Activated CD4-positive, alpha-beta T cell treated with anti-CD3 and anti-CD28 coated beads, Interleukin-2, amount 10 ng/mL, durations not matched to agents 24 days and 14 days (primary cell): ENCODE measurements at places on chromosomes 7 and 10. TPM values are rescaled to one million over a fixed set of nuclear protein-coding genes. Genes with fewer than 3 reads are reported as not detected.

DNA sequence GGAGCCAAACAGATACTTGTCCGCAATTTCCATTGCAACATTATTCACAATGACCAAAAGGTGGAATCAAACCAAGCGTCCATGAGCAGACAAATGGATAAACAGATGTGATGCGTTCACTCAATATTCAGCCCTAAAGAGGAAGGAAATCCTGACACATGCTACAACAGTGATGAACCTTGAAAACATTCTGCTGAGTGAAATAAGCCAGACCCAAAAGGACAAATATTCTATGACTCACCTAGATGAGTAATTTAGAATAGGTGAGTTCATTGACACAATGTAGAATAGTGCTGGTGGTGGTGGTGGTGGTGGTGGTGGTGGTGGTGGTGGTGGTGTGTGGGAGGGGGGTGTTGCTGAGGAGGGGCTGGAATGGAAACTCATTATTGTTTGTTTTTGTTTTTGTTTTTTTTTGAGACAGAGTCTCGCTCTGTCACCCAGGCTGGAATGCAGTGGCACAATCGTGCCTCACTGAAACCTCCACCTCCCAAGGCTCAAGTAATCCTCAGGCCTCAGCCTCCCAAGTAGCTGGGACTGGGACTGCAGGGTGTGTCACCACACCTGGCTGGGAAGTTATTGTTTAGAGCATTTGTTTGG, 28.6 kb downstream of the SMKR1 start:
- peak overlapping the region; percentile 76 for H3K27ac ChIP-seq
- H3K36me3 ChIP-seq: no peaks in the 10 kb centered on the region
- H3K4me1 ChIP-seq: peaks cover 11% of the 10 kb centered on the region
- no peak overlapping the region for H3K4me3 ChIP-seq
- peak; percentile 61 for DNase-seq
- H3K27me3 ChIP-seq: peaks cover 5% of the 10 kb centered on the region

- H3K27me3 ChIP-seq: peaks cover 6% of the 10 kb centered on the region
- no peak overlapping the region for H3K27ac ChIP-seq
- no peak overlapping the region for H3K4me3 ChIP-seq
- DNase-seq: peak; percentile 3
Observed at GRCh38 chr7:138137423-138138171, 61.3 kb downstream of the AKR1D1 start.

AKR1D1 gene
- not detected in 2 replicates for total RNA-seq

DNA sequence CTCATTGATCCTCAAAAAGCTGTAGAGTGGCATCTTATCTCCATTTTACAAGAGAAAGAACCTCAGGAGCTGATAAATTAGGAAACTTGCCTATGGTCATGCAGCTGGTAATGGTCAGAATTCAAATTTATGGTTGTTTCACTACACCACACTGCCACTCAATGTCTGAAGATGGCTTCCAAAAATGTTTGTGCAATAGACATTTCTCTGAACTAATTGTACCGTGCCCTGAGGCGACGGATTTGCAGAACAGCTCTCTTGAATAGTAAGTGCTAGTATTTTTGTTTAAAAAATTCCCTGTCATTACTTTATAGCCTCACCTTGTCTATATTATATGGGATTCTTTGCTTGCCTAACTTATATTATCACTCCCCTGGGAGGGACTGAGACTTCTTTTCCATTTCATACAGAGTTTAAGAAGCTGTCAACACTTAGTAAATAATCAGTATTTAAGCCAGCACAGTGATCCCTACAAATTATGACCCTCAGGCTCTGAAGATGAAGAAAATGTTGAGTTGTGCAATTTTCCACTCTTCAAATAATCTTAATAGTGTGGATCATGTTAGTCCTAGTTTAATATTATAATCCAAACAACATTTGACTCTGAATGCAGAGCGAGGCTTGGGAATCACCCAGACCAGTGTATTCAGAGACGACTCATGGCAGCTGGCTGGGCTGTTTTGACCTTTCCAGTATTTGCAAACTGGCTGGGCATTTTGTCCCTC, 346.6 kb downstream of the PTEN start:
- no peak for DNase-seq
- no peak overlapping the region for H3K4me3 ChIP-seq
- no peak overlapping the region for H3K27ac ChIP-seq
- peaks cover 5% of the 10 kb centered on the region for H3K27me3 ChIP-seq

PRLHR gene
- not detected in 2 replicates for total RNA-seq

PON1 gene
- total RNA-seq: not detected in 2 replicates

DNA sequence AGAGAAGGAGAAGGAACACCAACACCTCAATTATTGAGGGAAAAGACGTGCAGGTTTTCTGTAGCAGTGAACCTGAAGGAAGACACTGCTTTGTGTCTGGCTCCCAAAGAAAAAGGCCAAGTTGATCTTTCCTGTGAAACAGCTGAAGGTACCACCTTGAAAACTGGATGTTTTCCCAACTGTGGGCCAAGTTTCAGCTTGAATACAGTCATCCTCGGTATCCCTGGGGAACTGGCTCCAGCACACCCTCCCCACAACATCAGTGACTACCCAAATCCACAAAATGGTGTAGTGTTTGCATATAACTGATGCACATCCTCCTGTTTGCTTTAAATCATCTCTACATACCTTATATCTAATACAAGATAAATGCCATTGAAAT, 297.0 kb upstream of the PITRM1 start:
- no peaks in the 10 kb centered on the region for H3K36me3 ChIP-seq
- H3K27ac ChIP-seq: no peak overlapping the region
- peaks cover 2% of the 10 kb centered on the region for H3K27me3 ChIP-seq
- no peak for DNase-seq
- H3K4me1 ChIP-seq: peaks cover 59% of the 10 kb centered on the region

DNA sequence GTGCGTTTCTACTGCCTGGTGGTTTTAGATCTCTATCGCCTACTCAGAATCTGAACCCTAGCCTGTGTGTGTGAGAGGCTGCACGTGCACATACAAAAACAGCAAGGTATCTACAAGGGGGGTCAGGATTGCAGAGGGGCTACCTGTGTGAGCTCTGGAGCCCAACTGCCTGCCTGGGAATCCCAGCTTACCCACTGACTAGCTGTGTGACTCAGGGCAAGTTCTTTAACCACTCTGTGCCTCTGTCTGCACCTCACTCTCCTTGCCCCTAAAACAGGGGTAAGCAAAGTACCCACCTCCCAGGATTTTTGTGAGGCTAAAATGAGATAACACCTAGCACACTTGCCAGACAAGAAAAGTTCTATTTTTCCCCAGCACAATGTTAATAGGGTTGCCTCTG, 32.5 kb downstream of the DLG5 start:
- H3K4me3 ChIP-seq: no peak overlapping the region
- H3K27ac ChIP-seq: no peak overlapping the region
- no peak for DNase-seq
- peaks cover 4% of the 10 kb centered on the region for H3K4me1 ChIP-seq

GRCh38 chr7:81355911-81356310, 413.9 kb downstream of the HGF start:
- H3K27ac ChIP-seq: no peak overlapping the region
- no peaks in the 10 kb centered on the region for H3K4me1 ChIP-seq
- no peaks in the 10 kb centered on the region for H3K27me3 ChIP-seq
- H3K36me3 ChIP-seq: no peaks in the 10 kb centered on the region
- DNase-seq: no peak
- no peak overlapping the region for H3K4me3 ChIP-seq

PSMA2 gene
- total RNA-seq: 202 and 209 TPM in 2 replicates

GRCh38 chr7:121113288-121113687, 124.8 kb downstream of the CPED1 start:
- H3K4me1 ChIP-seq: no peaks in the 10 kb centered on the region
- no peak overlapping the region for H3K4me3 ChIP-seq
- H3K36me3 ChIP-seq: no peaks in the 10 kb centered on the region
- H3K27ac ChIP-seq: no peak overlapping the region

- no peaks in the 10 kb centered on the region for H3K36me3 ChIP-seq
- peaks cover 4% of the 10 kb centered on the region for H3K27me3 ChIP-seq
- H3K4me1 ChIP-seq: peaks cover 7% of the 10 kb centered on the region
- no peak overlapping the region for H3K27ac ChIP-seq
- no peak for DNase-seq
Observed at GRCh38 chr7:114715907-114716306, 206.0 kb upstream of the MDFIC start.

DNA sequence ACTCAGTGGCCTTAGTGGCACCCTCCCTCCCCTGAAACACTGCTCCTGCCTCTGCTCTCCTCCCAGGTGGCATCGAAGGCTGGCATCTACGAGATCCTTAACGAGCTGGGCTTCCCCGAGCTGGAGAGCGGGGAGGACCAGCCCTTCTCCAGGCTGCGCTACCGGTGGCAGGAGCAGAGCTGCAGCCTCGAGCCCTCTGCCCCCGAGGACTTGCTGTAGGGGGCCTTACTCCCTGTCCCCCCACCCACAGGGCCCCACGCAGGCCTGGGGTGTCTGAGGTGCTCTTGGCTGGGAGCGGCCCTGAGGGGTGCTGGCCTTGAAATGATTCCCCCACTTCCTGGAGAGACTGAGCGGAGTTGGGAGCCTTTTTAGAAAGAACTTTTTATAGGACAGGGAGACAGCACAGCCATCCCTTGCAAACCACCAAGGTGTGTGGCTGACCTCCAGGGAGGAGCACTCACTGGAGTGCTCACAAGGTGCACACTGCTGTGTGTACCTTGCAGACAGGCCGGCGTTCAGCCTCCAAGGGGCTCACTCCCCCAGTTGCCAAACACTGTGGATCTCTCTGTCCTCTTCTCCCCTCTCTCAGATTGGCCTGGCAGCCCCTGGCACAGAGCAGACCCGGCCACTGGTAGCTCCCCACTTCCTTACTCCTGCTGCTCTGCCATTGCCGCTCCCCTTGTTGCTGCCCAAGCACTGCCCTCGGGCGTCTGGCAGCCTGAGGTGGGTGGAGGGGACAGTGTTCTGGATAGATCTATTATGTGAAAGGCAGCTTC, 35.8 kb downstream of the PRF1 start:
- peaks cover 2% of the 10 kb centered on the region for H3K27me3 ChIP-seq
- DNase-seq: no peak
- peaks cover 18% of the 10 kb centered on the region for H3K4me1 ChIP-seq
- no peak overlapping the region for H3K4me3 ChIP-seq
- H3K27ac ChIP-seq: no peak overlapping the region
